ENCODE measurements at places on chromosomes 12 and 14. TPM values are rescaled to one million over a fixed set of nuclear protein-coding genes. Genes with fewer than 3 reads are reported as not detected.
A peak's percentile ranks its signal among the peaks of the same experiment; 100 is the strongest.

Gene NEMF
- 46.1 TPM for total RNA-seq

Gene CRACR2A
- 19.5 TPM for total RNA-seq

GRCh38 chr12:104604070-104604994 is 147.6 kb downstream of the CHST11 start:
- DNase-seq = peak; percentile 89

- no peak for DNase-seq
Measured at GRCh38 chr12:79006306-79006705, 141.7 kb downstream of the SYT1 start.

GRCh38 chr14:71140157-71140556 is 232.9 kb downstream of the PCNX1 start:
- no peak for DNase-seq

DNA sequence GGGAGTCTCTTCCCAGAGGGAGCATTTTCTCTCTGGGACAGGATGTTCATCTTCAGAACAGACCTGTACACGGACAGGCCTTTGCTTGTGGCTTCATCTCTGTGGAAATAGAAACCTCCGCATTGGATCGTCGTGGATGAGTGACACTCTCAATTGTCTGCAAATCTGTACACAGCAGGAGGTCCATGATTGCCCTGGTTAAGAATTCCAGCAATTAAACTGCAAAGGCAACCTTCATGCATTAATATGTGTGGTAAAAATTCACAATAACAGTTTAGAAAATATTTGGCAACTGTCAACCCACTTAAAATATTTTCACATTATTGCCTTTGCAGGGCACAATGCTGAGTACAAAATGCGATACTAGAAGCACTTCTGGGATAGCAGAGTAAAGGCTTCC is 149.8 kb upstream of the SFSWAP start:
- no peak for DNase-seq

Gene ACOT6
- not detected for total RNA-seq

DNA sequence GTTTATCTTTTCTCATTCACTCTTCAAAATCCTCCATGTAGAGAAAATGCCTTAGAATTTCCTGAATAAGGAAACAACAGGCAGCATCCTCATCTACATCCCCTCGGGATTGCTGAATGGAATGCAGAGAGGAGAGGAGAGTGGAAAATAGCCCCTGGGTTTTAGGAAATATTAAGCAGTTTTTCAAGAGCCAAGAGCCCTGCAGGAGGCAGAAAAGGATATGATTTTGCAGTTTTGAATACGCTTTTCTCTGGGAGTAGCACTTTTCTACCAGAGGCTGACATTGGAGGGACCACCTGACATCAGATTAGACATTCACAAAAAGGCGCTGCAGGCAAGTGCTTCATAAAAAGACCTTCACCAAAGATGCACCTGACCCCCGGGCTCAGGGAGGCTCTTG is 362.2 kb upstream of the SFSWAP start:
- no peak for DNase-seq

GRCh38 chr12:11075642-11076041 is 13.5 kb upstream of the TAS2R46 start:
- DNase-seq = no peak
